ENCODE measurements at places on chromosomes 1 and 21.

DNA sequence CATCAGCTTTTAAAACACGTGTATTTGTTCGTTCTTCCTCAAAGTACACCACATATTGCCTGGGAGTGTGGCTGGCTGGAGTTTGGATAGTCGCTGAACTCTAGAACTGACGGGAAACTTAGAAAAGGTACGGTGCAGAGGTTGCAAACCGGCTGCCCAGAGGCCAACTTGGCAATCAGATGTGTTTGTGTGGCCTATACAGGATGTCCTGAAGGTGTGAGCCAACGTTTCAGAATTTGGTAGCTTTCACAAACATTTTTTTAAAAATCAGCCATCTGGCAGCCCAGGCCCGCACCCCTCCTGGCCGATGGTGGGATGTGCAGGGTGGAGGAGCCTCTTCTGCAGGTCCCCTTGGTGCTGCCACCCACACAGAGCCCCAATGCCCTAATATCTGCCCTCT is 73.6 kb upstream of the SLC25A33 start:
- no peak for DNase-seq

DNA sequence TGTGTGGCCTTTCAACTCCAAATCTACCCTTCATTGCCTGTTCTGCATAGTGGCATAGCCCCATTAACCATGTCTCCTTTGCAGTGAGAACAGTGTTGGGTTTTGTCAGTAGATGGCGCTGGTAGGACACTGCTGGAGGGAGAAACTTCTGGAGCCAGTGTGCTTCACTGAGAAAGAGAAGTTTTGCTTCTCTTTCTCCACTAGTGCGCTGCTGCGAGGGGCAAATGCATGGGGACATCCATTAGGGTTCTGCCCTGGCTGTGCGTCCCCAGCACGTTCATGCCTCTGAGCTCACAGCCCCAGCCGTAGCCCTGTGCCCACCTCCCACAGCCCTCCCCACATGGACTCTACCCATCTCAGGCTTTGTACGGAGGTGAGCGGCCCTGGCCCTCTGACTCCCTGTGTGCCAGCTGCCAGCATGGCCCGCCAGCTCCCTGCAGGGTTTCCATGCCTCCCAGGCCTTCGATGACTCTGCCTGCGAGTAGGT is 53.1 kb downstream of the RIMS3 start:
- DNase-seq, result peak; percentile 32

- peak; percentile 61 for DNase-seq
These were observed 10.5 kb upstream of the PRXL2B start for GRCh38 chr1:2575801-2576663.

- peak; percentile 70 for DNase-seq
These were observed 13.0 kb upstream of the MAP3K7CL start for GRCh38 chr21:29117372-29117955.

DNA sequence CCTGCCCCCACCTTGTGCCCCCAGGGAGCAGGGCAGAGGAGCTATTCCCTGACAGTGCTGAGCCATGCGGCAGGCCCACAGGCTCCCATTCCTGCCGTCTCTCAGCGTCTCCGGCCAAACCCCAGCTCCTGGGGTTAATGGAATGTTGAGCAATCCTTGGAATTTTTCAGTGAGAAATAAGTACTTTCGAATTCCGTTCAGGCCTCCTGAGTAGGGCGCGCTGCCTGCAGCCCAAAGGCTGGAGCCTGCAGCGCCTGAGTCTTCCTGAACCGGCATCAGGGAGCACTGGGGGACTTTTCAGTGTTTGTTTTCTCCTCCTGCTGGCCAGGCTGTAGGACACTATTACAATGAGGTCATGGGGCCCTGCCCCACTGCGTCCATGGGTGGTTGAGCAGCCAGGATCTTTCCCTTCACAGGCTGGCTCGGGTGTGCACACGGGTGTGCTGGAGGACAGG is 33.3 kb upstream of the CSF1 start:
- no peak for DNase-seq

- no peak for DNase-seq
These were observed 14.1 kb downstream of the VAMP4 start for GRCh38 chr1:171727778-171728177.

DNA sequence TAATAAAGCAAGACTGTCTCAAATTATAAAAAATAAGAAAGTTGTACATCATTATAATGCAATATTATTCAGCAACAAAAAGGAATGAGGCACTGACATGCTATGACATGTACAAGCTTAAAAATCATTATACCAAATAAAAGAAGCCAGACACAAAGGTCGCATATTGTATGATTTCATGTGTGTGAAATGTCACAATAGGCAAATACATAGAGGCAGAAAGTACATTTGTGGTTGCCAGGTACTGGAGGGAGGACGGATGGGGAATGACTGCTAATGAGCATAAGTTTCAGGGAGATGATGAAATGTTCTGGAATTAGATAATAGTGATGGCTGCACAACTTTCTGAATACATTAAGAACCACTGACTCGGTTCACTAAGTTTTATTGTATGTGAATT is 73.6 kb upstream of the NBPF3 start:
- no peak for DNase-seq
